ENCODE measurements at places on chromosomes 5 and 9.

DNA sequence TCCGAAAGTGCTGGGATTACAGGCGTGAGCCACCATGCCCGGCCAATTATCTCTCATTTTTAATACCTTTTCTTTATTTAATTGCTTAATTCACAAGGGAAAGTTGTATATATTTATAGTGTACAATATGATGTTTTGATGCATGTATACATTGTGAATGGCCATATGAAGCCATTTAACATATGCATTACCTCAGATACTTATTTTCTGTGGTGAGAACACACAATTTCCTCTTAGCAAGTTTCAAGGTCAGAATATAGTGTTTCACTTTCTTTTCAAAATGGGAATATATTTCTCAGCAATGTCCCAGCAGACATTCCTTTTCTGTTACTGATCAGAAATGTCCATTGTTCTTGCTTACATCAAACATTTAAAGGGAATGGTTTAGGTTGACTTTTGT lies 1596.3 kb downstream of the MAT2B start:
- no peaks in the 10 kb centered on the region for H3K36me3 ChIP-seq
- H3K27ac ChIP-seq: no peak overlapping the region
- no peak for DNase-seq
- H3K4me1 ChIP-seq: no peaks in the 10 kb centered on the region
- no peaks in the 10 kb centered on the region for H3K27me3 ChIP-seq

DNA sequence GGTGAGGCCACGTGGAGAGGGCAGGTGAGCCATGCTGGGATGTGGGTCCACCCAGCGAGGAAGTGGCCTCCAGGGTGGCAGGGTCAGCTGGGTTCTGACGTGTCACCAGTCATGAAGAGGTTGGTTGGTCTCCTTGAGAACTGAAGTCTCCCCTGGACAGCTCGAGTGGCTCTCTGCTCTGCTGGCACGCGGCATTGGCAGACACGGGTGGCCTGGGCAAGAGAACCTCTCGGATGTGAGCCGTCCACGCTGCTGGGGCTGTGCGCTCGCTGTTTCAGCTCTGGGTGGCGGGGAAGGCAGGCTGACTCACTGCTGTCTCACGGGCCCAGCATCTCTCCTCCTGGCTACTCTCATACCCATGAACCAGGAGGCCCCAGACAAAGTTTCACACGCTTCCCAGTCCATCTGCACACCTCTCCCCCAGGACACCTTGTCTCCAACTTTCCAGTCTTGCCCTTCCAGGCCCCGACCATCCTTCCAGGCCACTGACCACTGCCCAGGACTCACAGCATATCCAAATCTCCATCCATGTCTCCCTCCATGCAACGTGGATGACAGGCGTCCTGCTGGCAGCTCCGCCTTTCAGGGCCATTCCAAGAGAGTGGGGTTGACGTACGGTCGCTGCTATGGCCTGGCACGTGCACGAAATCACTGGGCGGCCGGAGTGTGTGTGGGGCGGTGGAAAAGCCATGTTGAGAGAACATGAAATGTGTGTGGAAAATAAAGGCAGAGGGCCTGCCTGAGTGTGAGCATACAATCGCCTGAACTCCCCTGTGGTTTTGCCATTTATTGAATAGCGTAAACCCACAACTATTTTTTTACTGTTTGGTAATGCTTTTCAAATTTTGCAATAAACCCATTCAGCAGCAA lies 145.0 kb upstream of the COL5A1 start:
- no peak overlapping the region for H3K4me3 ChIP-seq

- no peak overlapping the region for H3K4me3 ChIP-seq
- H3K36me3 ChIP-seq: no peaks in the 10 kb centered on the region
- H3K27ac ChIP-seq: no peak overlapping the region
- H3K27me3 ChIP-seq: no peaks in the 10 kb centered on the region
- DNase-seq: no peak
Measured at GRCh38 chr9:124278054-124278540, 20.3 kb downstream of the NEK6 start.

DNA sequence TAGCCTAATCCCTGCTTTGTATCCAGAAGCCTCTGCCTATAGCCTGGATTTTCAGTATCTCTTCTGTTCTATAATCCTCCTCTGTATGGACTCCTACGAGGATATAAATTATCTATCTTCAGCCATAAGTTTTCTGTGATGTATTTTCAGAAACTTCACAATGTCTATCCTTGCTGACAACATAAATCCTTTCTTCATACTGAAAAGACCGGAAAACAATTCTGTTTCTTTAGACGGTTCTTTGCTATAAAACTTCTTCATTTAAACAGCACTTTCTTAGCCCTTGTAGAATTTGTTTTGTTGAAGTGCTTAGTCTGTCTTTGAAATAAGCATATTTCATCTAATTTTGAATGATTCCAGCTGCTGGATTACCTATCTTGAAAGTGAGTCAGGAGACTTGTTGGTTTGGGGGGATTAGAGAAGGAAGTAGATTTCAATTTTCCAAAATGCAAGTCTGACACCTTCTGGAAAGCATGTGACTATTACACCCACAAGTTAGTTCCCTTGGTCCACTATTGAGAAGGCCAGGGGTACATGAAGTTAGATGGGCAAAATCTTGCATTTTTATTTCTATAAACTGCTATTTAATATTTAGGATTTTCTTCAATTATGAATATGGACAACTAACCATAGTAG lies 96.3 kb upstream of the RANBP3L start:
- H3K27me3 ChIP-seq: no peaks in the 10 kb centered on the region
- H3K36me3 ChIP-seq: no peaks in the 10 kb centered on the region
- no peaks in the 10 kb centered on the region for H3K4me1 ChIP-seq

DNA sequence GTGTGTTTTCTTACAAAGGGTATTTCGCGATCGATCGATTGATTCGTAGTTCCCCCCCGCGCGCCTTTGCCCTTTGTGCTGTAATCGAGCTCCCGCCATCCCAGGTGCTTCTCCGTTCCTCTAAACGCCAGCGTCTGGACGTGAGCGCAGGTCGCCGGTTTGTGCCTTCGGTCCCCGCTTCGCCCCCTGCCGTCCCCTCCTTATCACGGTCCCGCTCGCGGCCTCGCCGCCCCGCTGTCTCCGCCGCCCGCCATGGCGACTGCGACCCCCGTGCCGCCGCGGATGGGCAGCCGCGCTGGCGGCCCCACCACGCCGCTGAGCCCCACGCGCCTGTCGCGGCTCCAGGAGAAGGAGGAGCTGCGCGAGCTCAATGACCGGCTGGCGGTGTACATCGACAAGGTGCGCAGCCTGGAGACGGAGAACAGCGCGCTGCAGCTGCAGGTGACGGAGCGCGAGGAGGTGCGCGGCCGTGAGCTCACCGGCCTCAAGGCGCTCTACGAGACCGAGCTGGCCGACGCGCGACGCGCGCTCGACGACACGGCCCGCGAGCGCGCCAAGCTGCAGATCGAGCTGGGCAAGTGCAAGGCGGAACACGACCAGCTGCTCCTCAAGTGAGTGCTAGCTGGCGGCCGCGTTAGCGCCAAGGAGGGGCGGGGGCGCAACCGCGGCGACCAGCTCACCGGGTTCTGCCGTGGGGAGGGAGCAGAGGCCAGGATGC lies 480 bp downstream of the LMNB1 start:
- peak overlapping the region; percentile 74 for H3K4me3 ChIP-seq
- H3K4me1 ChIP-seq: no peaks in the 10 kb centered on the region
- no peaks in the 10 kb centered on the region for H3K36me3 ChIP-seq
- no peaks in the 10 kb centered on the region for H3K27me3 ChIP-seq
- H3K27ac ChIP-seq: no peak overlapping the region

DNA sequence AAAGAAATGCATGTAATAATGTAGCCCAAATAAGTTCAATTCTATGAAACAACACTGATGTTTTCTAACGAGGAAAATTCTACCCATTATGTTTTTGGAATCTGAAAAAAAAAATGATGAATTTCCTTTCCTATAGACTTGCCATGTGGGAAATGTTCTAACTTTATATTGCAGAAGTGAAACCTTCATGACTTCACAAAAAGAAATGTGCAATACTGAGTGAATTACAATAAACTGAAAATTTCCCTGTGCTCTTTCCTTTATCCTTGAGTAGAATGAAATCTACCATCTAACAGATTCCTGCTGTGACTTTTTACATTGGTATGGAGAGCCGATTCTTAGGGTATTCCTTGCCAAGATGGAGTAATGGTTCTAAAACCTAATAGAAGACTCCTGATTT lies 1622.5 kb downstream of the MAT2B start:
- no peak for DNase-seq
- H3K27me3 ChIP-seq: no peaks in the 10 kb centered on the region
- no peaks in the 10 kb centered on the region for H3K36me3 ChIP-seq
- H3K4me1 ChIP-seq: peaks cover 2% of the 10 kb centered on the region
- no peak overlapping the region for H3K4me3 ChIP-seq

- no peak overlapping the region for H3K27ac ChIP-seq
- no peaks in the 10 kb centered on the region for H3K27me3 ChIP-seq
- H3K4me1 ChIP-seq: no peaks in the 10 kb centered on the region
- H3K4me3 ChIP-seq: no peak overlapping the region
- no peaks in the 10 kb centered on the region for H3K36me3 ChIP-seq
- no peak for DNase-seq
Measured at GRCh38 chr5:135991429-135991828, 36.6 kb upstream of the LECT2 start.

DNA sequence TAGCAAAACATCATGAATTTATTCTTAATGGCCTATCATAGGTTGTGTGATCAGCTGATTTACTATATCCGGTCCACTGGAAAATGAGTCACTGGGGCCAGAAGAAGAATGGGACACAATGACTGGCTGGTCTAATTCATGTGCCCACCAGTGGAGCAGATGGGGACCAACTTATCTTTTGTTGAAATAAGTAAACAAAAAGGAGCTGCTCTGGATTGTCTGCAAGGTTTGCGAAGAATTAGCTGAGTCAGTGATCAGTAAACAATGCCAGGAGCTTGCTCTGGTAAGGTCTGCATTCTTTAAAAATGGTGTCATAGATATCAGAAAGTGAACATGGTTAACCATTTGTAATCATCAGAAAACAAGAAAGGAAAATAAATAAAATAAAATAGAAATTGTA lies 128.0 kb downstream of the RASEF start:
- no peaks in the 10 kb centered on the region for H3K36me3 ChIP-seq
- no peak overlapping the region for H3K27ac ChIP-seq
- H3K4me3 ChIP-seq: no peak overlapping the region

GRCh38 chr9:9914174-9914573 lies 698.6 kb downstream of the PTPRD start:
- H3K4me1 ChIP-seq: no peaks in the 10 kb centered on the region
- no peaks in the 10 kb centered on the region for H3K27me3 ChIP-seq
- no peak overlapping the region for H3K27ac ChIP-seq

DNA sequence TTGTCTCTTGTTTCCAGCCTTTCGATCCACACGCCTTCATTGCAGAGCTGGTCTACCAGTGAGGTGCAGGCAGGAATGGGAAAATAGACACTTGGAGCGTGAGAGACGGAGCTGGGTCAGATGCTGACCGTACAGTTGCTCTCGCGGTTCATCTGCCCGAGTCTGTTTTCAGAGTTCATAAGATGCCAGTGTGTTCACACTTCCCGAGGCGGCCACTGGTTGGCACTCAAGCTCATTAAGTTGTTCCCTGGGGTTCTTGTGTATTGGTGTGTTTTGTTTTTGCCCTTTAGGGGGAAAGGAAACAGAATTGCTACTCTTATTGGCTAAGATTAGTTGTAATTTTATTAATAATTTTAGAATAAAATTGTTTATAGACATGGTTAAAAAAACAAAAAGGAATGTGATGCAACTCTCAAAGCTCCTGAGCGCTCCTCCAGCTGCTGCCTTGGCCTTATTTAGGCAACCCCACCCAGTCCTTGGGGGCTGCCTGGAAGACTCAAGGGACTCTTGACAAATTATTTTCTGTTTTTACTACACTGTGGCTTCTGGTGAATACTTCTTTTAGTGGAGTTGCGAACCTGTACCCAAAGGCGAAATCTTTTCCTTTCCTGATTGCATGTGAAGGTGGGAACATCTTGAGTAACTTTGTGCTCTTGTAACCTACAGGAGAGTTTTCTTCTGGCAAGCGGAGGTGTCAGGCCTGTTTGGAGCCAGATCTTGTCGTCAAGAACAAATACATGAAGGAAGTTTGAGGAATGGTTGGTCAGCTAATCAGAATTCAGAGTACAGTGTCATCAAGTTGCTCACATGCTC lies 146.1 kb downstream of the MAST4 start:
- no peak overlapping the region for H3K4me3 ChIP-seq
- H3K4me1 ChIP-seq: 0 out of 2 replicates have a peak, but pooled peaks cover 2% of the 10 kb centered on the region
- H3K36me3 ChIP-seq: no peaks in the 10 kb centered on the region
- no peak for DNase-seq
- no peak overlapping the region for H3K27ac ChIP-seq

GRCh38 chr5:67985686-67986387 lies 229.7 kb upstream of the PIK3R1 start:
- H3K4me1 ChIP-seq: no peaks in the 10 kb centered on the region
- H3K4me3 ChIP-seq: no peak overlapping the region
- H3K36me3 ChIP-seq: no peaks in the 10 kb centered on the region
- no peak overlapping the region for H3K27ac ChIP-seq

DNA sequence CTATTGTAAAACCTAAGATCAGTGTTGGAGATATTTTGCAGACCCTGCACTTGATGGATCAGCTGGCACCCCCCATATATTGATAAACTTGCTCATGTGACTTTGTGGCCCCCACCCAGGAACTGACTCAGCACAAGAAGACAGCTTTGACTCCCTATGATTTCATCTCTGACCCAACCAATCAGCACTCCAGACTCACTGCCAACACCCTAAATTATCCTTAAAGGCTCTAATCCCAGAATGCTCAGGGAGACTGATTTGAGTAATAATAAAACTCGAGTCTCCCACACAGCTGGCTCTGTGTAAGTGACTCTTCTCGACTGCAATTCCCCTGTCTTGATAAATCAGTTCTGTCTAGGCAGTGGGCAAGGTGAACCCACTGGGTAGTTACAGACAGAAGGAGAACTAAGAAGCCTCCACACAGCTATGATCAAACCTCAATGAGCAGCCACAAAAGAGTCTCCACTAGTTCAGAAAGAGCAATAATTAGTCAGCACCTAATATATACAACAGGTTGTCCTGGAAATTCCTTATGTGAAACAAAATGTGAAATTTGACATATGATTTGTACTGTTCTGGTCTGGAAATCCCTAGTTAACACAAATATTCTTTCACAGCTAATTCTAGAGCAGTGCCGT lies 52.2 kb downstream of the ACTL7B start:
- DNase-seq: no peak
- H3K4me3 ChIP-seq: no peak overlapping the region
- no peaks in the 10 kb centered on the region for H3K27me3 ChIP-seq
- no peaks in the 10 kb centered on the region for H3K4me1 ChIP-seq
- H3K36me3 ChIP-seq: no peaks in the 10 kb centered on the region

DNA sequence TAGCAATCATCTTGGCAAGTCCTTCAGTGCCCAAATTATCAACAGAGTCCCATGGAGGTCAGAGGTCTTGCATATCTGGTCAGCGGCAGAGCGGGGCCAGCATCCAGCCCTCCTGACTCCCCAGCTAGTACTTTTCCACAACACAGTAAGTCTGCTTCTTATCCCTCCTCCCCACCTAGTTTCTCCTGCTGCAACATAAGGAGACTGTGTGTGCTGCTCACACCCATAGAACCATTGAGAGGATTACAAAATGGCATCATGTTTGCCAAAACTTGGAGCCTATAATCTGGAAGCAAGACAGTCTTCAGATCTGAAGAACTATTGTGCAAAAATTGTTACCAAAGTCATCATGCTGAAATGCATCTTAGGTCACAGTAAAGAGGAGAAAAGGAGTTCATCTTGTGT lies 125.8 kb upstream of the ZNF366 start:
- no peak overlapping the region for H3K27ac ChIP-seq
- H3K4me1 ChIP-seq: peaks cover 5% of the 10 kb centered on the region
- DNase-seq: no peak
- no peaks in the 10 kb centered on the region for H3K36me3 ChIP-seq
- H3K27me3 ChIP-seq: no peaks in the 10 kb centered on the region

Data from iPS DF 6.9 (cell line).